BJ (cell line): ENCODE measurements at places on chromosomes 6 and 20.

GRCh38 chr6:12103158-12103557 lies 91.0 kb downstream of the HIVEP1 start:
- DNase-seq = no peak

DNA sequence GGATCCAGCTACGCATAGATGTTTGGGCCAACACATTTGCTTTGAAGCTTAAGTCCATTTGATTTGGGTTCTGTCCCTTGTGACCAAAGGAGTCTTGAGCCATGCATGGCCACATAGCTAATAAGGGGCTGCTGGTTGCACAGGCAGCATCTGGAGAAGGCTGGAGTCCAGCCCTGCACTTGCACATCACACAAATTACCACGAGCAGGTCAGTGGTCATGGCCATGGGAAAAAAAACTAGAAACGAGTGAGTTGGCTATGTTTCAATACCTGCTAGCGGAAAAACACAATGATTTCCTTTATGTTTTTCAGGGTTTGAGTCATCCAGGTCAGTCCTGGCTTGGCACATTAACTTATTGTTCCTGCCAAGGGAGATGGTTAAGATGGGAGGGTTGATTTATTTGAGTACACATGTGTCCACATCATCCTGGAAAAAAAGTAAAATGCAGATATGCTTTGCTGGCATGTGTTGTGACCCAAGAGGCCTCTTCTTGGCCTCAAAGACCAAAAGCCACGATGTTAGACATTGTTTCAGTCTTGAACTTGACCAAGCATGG lies 5.6 kb upstream of the STX16 start:
- no peak for DNase-seq

DNA sequence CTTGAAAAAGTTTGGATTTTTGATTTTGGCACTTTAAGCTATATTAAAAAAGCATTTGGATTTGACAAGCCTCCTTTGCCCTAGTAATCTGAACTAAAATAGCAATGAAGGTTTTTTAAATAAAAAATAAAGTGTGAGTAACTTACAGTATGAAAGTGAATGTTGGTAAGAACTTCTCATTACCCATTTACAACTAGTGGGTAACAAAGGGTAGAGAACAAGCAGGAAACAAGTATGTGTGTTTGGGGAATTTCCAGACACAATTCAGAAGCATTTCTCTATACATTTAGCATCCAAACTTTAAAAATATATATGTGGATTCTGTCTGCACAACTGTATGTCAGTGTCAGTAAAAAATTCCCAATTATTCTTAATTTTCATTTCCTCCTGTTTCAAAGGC lies 2.9 kb downstream of the TMEM30A start:
- no peak for DNase-seq

DNA sequence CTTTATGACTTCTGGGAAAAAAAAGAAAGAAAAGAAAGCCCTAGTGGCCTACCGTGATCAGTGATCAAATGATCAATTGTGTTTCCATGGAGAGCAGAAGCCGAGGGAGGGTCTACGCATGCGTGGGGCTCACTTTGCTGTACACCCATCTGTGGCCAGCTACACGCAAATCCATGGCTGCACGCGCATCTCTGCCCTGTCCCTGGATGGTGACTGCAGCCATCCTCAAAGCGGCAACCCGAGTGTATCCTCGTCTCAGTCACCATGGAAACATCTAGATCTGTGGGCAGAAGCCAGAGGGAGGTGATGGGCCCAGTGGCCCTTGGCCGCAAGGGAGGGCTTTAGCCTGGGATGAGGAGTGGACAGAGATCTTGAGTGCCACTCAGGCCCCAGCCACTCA lies 785 bp upstream of the ULBP3 start:
- no peak for DNase-seq

DNA sequence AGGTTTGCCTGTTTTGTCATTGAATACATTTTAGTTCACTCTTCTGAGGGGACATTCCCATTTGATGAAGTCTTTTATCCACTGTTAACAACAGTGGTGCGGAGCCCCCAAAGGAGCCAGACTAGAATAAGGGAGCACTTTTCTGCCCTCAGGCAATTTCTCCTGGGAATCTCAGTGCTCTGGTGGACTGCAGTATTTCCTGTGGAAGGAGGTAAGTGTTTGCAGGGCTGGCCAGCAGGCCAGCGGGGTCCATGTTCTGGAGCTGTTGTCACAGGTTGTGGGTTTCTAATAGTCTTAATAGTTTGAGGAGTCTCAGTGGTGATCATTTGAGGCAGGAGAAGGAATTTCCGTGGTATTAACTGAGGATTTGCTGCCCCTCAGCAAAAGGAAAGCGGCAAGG lies 83.5 kb downstream of the ASXL1 start:
- no peak for DNase-seq

- no peak for DNase-seq
These were observed 47.5 kb downstream of the DLL1 start for GRCh38 chr6:170243386-170243785.

DNA sequence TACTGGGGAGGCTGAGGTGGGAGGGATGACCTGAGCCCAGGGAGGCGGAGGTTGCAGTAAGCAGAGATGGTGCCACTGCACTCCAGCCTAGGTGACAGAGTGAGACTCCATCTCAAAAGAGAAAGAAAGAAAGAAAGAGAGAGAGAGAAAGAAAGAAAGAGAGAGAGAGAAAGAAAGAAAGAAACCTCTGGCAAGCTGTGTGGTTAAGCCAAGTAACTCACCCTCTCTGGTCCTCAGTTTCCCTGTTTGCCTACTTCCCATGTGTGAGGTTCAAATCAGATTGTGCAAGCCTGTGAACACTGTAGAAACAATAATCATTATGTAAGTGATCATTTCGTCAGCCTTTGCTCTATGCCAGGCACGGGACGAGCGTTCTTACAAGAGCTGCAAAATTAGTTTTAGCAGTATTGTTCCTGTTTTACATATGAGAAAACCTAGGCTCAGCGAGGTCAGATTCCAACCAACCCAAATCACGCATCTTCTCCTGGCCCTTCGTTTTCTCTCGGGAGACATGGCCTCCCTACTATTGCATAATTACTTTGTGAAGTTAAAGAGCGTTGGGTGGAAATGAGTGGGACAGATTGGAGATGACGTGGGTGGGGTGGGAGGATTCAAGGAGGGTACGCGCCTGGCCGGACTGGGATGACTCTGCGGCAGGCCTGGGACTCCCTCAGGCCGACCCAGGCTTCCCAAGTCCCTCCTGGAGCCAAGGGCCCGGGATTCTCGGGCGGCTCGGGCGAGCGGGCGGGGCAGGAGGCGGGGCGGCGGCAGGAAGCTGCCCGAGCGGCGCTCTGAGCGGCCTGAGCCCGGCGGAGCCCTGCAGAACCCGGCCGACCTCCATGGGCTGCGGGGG lies at the start of gene SNX21:
TSS of gene SNX21 (plus strand) at position 770 of the 853 bp plus-strand sequence. CDS start 121 bp downstream, outside the sequence.
- peak; percentile 76 for DNase-seq

DNA sequence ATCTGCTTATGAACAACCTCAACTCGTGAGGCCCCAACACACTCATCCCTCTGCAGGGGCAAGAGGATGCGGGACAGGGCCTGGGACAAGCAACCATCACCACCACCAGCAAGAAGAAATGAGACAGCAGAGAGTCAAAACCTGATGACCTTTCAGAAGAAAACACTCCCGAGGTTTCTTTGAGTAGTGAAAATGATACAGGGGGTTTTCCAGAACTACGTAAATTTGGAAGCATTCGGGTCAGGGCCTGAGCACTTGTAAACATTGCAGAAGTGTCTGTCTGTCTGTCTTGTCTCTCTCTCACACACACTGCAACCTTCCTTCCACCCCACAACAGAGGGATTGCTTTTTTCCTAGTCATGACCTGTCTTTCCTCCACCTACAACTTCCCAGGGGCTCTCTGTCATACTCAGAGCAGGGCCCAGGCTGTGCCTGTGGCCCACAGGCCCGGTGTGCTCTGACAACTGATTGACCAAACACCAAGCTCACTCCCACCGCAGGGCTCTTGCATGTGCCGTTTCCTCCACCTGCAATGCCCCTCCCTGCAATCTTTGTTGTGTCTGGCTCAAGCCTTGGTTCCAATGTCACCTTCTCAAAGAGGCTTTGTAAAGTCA lies 90.9 kb downstream of the BMP7 start:
- DNase-seq = no peak

GRCh38 chr6:118722829-118723813 lies 71.7 kb upstream of the CEP85L start:
- DNase-seq = no peak

- DNase-seq = no peak
These were observed 246.1 kb downstream of the LY86 start for GRCh38 chr6:6834356-6835222.

GRCh38 chr6:163776906-163777686 lies 362.6 kb downstream of the QKI start:
- DNase-seq = no peak

GRCh38 chr6:14863902-14864850 lies 381.7 kb upstream of the JARID2 start:
- no peak for DNase-seq

- no peak for DNase-seq
These were observed 31.8 kb upstream of the ELMO2 start for GRCh38 chr20:46438156-46438750.

- DNase-seq = no peak
These were observed 296 bp downstream of the ADNP start for GRCh38 chr20:50930976-50931305.

DNA sequence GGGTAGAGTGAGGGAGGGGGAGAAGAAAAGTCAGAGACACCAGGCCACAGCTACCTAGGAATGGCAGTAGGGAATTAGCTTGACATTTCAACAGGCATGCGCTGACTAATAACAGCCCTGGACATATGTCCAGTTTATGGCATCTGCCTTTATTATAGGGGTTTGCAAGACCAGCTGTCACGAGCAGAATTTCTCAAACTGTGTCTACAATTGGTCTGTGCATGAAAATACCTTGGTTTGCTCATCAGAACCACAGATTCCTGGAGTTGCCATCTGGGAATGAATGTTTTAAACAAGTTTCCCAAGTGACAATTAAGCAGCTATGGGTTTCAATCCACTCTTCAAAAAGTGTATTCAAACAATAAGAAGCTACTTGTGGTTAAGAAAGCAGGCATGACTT lies 110.3 kb upstream of the ENPP5 start:
- DNase-seq = no peak

DNA sequence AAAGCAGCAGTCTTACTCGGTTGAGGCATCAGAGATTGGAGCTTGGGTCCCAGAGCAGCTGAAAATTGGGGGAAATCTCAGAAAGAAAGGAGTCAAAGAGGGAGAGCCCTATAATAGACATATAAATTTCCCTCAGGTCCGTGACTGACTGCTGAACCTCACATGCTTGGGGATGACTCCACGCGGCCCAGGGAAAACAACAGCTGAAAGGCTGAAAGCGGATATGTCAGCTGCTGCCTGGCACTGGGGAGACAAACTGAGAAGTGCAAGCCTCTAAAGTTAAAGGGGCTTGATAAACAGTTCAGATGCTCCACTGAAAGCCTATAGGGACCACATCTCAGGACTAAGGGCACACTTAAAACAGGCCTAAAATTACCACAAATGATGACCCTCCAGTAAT lies 255.9 kb upstream of the RIN2 start:
- no peak for DNase-seq

GRCh38 chr6:3915076-3915791 lies 66.1 kb downstream of the FAM50B start:
- DNase-seq = no peak

- no peak for DNase-seq
These were observed 115.4 kb downstream of the SLC23A2 start for GRCh38 chr20:4885877-4886276.

DNA sequence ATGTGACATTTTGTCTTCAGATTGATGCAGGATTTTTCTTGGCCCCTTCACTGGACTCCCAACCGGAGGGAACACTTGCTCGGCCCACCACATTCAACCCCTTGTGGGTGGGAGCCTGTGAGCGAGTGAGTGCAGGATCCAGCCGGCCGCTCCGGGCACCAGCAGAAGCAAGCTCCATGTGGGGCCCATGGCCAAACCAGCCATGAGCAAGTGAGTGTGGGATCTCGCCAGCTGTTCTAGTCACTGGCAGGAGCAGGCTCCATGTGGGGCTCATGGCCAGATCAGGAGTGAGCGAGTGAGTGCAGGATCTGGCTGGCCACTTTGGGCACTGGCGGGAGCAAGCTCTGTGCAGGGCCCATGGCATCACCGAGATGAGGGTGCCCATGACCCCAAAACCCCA lies 42.6 kb downstream of the OSTM1 start:
- no peak for DNase-seq

DNA sequence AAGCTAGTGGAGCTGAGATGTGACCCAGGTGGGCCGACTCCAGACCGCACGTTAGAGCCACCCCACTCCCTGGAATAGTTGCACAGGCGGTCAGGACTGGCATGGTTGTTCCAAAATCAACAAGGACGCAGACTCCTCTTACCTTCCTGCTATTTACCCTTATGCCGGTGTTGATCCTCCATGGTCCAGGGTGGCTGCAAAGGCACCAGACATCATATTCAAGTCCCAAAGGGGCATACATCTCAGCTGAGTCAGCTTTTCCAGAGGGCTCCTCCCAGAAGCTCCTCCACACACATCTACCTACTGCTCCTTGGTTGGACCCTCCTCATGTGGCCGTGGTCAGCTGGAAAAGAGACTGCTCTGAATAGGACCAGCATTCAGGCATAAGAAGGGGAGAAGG lies 112.2 kb downstream of the SYCP2 start:
- DNase-seq = no peak

- no peak for DNase-seq
These were observed 305.3 kb upstream of the RGS17 start for GRCh38 chr6:153436351-153436750.

- no peak for DNase-seq
These were observed 90.4 kb downstream of the CEP162 start for GRCh38 chr6:84137051-84137375.

DNA sequence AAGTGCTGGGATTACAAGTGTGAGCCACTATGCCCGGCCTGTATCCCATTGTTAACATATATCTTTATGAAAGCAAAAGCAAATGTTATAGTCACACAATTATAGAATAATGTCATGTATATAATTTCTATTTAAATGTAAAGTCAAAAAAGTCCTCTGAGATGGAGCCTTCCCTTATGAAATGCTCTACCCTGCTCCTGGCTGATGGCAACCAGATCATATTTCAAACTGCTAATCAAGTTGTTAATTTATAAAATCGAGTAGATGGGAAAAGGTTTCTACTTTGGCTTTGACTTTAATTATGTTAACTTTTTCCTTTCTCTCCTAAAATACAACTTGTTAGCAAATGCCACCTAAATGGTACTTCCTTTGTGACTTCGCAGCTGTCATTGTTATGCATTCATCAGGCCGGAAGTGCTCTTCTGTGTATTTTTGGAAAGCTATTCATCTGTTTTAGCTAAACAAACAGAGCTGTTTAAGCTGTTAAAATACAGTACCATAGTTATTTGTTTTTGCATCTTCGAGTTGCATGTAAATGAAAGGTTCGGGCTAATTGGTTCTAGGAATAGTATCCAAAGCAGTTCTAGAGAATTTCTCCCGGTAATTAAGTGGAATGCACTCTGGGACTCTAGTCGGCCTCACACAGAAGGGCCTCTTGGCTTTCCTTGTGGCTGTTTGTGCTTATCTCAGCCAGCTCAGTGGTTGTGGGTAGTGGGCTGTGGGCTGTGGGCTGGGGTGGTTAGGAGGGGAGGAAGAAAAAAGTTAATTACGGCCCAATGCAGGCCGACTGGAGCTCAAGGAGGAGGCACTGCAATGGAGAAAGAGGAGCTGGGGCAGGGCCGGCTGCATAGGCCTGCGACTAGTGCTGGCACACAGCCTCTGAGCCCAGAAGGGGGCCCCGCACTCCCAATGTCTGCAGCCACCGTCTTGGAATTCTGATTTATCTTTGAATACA lies 34.8 kb downstream of the SLC35D3 start:
- no peak for DNase-seq
